NAMALWA (cell line): ENCODE measurements at places on chromosomes 2 and 18.

DNA sequence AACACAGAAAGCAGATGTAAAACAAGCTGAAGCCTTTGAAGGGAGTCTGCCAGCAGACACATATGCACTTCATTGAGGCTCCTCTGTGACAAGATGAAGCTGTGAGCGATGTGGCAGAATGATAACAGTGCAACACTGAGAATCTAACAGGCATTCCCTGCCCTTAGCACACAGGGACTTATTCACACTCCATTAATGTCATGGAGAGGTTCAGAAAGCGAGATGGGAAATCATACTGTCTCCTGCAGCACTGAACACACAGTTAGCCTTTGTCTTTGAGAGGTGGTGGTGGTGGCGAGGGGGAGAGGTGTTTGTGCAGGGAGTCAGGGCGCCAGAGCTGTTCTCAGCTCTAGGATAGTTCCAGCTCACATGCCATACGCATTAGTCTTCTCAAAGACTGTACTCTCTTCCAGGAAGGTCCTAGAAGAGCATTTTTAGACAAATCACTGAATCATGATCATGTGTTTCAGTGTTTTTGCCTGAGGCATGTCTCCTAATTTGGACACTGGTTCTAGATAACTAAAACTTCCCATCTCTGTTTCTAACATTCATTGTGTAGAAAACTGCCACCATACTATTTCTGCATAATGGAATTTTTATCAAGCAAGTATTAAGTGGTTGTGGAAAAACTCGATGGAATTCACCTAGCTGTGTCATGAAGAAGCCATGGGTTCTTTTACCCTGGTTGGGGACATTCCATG lies 93.5 kb upstream of the ITGB6 start:
- DNase-seq = no peak

DNA sequence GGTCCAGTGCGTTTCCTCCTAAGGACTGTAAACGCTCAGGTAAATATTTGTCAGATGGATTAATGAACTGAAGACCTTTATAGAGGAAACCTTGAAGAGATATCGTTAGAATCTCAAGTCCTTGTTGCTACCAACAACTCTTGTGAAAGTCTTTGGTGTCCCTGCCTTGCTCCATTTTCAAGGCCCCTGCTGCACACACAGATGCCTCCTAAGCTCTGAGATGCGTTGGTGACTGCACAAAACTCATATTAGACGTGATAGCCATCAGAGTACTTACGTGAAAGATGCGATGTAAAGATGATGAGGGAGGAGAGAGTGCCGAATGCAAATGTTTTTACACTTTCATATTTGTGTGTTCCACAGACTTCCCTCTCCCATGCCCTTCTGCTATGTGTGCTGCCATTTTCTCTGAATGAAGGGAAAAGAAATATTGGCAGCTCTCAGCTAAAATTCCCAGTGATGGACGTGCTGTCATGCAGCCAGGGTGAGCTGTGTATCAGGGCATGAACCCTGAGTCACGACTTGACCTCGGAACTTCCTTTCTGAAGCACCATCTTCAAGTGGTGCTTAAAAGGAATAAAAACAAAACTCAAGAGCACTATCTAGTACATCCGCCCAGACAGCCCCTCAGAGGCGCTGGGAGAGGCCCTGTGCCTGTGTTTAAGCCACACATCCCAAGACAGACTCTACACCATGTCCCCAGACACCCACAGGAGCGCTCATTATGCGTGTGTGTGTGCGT lies 117.4 kb downstream of the FAM210A start:
- DNase-seq = peak; percentile 31

DNA sequence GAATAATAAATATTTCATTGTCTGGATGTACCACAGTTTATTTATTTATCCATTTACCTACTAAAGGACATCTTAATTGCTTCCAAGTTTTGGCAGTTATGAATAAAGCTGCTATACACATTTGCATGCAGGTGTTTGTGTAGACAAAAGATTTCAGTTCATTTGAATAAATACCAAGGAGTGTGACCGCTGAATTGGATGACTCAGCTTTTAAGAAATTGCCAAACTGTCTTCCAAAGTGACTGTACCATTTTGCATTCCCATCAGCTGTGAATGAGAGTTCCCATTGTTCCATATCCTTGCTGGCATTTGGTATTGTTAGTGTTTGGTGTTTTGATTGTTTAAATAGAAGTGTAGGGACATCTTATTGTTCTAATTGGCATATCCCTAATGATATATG lies 36.2 kb upstream of the FMNL2 start:
- DNase-seq = no peak

DNA sequence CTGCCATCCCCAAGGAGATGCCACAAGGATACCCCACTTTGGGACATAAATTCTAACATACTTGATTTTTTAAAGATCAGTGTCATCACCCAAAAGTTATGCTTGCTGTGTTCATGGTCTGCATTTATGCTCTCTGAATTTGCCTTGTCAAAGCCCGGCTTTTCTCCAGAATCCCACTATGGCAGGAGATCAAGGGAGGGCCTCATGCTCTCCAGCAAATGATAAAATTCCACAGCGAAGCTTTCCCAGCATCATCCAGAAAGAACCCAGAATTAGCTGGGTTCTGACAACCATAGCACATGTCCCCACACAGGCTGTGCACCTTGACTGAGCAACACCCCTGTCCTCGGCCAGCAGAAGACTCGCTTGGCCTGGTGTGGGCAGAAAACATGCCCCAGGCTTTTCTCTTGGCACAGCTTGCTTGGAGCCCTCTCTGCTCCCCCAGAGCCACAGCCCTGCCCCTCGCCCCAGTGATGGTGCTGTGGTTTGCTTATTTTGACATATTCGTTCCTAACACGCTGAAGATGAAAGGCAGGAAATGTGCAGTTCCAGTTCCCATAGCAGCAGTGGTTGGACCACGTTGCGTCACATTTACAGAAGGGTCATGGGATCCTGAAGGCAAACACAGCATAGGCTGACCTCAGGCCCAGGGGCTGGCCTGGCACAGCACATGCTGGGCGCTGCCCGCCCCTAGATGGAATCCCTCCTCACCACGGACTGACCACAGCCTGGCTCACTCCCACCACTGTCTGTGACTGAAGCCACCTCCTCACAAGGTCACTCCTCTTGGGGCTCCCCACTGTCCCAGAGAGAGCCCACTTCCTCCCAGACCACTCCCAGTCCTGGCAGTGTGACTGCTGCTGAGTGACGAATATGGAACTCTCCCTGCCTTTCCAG lies 14.1 kb upstream of the CHRNA1 start:
- DNase-seq = no peak

DNA sequence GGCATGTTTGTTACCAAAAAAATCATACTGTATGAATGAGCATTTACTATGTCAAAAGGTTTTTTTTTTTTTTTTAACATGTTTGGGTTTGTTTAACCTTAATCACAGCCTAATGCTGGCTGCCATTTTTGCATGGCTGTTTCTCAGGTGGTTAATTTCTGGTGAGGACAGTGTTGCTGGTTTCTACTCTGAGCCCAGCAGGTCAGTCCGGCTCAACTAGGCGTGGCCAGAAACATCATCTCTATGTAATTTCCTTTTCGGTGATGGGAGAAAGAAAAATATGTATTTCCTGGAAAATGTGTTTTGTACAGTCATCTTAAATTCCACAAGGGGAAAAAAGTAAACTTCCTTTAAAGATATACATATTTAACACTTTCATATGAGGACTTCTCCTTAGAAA lies 24.9 kb upstream of the BZW1 start:
- DNase-seq = no peak

DNA sequence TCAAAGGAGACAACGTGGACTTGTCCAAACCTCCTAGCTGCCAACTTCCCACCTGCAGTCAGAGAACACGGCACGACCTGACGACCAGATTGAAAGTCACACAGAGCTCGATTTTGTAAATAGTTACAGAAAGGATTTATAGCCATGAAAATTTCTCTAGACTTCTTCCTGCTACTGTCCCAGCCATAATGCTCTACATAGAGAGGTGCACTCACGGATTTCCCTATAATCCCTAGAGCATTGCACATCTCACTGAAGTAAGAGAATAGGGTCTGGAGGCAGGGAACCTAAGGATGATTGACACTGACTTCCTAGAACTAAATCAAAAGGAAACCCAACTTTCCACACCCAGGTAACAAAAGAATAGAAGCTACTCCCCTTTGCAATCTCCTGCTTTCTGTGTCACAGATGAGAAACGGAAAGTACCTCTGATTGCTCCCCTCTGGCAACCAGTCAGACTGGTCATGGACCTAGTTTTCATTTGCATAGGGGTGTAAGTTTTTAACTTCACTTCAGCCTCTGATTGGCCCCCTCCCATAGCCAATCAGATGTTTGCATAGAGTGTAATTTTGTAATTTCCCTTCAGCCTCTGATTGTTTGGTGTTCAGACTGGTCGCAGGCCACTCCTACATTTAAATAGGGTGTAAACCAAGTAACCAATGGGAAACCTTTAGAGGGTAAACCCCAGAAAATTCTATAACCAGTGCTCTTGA lies 58.6 kb upstream of the FBXO11 start:
- peak; percentile 57 for DNase-seq

- peak; percentile 14 for DNase-seq
Measured at GRCh38 chr2:172246649-172247048, 143.9 kb upstream of the DLX2 start.

DNA sequence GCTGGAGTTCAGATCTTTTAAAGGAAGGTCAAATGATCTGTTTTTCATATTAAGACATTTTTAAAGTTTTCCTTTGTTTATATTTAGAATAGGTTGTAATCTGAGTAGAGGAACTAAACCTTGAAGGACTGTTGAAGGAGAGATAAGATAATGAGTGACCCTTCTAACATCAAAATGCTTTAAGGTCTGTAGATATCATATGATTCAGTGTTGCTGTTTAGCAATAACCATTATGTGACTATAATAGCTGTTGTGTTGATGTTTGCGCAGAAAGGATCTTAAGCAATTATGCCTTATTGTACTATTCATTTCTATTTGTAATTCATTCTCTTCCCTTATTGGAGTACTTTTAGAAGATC lies 60.0 kb downstream of the SLC16A14 start:
- DNase-seq = no peak

DNA sequence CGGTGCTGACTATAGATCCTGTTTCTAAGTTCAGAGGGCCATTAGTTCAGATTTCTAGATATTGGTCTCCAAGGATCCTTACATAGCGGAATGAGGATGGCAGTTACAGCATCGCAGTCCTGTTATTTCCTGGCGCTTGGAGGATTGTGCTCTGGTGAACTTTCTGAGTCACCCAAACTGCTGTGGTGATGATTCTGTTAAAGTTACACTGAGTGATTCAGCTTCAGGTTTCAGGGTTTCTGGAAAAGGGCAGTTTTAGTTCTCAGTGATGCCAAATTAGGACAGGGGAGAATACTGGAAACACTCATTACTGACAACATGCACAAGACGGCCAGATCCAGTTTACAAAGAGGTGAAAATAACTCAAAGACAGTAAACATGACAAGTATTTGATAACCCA lies 52.1 kb upstream of the ANKRD62 start:
- DNase-seq = no peak

- no peak for DNase-seq
Measured at GRCh38 chr2:63192169-63192888, 141.7 kb downstream of the OTX1 start.

DNA sequence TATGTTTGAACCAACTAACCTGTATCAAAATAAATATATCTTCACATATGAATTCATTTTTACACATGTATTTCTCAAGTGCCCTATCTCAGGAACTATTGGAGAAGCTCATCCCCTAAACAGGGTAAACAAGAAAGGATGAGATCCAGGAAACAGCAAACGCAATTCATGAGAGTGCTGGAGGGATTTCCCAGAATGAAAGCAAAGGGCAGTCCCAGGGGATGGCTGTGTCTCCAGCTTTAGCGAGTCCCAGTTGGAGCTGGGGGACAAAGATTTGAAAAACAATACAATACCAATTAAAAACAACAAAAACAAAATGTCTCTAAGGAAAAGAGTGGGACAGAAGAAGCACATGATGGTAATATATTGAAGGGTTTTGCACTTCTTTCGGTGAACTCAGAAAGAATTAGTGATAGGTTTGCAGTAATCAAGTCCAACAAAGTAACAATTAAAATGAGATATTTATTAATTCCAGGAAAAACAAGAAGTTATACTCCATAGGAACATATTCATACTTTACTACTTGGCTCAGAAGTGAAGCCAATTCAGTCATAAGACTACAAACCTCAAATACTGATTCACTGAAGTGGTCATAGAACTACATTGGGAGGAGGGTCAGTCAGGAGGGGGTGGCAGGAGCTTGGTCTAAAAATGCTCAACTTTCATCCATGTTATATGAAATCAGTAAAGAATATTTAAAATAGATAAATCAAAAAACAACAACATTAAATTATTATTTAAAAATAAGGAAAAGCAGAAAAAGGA lies 73.1 kb upstream of the PDE1A start:
- DNase-seq = no peak

GRCh38 chr2:75428060-75428459 lies 132.7 kb downstream of the EVA1A start:
- no peak for DNase-seq

- DNase-seq = no peak
Measured at GRCh38 chr2:62363166-62363565, 142.8 kb downstream of the TMEM17 start.

DNA sequence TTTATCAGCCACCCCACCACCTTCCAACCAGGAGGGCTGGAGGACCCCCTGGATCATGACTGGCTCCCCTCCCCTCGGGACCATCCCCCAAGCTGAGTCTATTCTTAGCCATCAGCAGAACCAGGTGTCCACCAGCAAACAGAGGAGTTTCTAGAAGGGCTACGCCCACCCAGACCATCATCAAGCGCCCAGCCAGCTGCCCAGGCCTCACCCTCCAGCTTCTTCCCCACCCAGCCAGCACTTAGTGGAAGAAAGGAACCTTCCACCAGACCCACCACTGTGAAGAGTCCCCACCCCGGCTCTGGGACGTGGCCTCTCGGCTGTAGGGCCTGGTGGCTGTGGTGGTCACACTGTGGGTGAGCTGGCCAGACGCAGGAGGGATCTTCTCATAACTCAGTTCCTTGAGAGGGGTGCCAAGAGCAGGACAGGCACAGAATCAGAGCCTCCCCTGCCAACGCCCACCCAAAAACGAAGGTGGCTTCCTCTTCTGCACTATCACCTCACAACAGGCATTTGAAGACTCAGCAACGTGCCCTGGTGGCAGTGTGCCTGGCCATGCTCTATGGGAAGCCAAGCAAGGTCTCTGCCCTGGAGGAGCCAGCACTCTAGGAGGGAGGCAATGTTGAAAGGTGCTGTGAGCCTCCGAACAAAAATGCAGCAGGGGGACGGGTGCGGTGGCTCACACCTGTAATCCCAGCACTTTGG lies 19.0 kb downstream of the BIN1 start:
- no peak for DNase-seq

- no peak for DNase-seq
Measured at GRCh38 chr2:228433721-228434120, 252.2 kb upstream of the SPHKAP start.

DNA sequence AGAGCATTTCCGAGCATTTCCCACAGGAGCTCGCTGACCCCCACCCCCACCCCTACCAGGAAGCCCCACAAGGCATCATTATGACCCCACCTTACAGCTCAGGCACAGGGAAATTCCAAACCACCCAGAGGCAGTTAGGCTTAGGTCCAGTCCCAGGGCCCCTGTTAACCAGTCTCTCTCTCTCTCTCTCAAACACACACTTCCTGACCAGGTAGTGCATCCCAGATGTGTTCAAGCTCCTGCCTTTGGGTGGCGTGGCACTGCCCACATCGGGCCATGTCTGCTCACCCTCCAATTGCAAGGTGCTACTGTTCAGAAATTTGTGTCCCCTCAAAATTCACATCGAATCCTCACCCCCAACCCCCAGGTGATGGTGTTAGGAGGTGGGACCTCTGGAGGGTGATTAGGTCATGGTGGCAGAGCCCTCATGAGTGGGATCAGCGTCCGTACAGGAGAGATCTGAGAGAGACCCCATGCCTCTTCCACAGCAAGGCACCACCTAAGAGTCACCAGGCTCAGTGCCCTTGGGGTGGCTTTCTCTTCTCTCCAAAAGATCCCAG lies 8.8 kb downstream of the COPS9 start:
- no peak for DNase-seq

- DNase-seq = no peak
Measured at GRCh38 chr2:790081-790480, 112.9 kb upstream of the TMEM18 start.
